Aorta (tissue), 5 donors: ENCODE measurements at places on chromosomes 11 and 22. TPM values are rescaled to one million over a fixed set of nuclear protein-coding genes. Genes with fewer than 3 reads are reported as not detected.

DNA sequence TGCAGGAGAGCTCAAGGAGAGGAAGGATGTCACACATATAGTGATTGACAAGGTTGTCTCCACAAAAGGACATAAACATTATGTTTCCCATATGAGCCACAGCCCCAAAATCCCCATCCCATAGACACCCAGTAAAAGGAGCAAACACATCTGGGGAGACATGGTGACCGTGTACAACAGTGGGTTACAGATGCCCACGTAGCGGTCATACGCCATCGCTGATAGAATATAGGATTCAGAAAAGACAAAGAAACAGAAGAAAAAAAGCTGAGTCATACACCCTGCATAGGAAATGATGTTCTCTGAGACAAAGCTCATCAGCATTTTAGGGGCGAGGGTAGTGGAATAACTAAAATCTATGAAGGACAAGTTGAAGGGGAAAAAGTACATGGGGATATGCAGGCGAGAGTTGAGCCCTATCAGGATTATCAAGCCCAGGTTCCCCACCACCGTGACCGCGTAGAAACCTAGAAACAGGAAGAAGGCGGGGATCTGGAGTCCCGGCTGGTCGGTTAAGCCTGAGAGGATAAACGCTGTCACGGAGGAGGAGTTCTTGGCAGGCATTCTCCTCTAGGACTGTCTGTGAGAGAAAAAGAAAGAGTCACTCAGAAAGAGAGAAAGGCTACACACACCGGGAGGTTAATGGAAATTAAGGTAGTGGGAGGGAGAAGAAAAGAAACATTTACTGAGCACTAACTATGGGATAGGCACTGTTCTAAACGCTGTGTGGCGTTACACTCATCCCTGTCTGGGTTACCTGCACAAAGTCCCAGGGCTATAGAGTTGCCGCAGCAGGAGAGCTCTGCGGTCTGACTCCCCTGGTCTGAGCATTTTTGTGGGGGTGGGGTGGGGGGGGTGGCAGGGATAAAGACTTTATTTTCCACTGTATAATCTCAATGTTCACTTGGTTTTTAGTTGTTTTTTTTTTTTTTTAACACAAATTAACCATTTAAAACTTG, 36.1 kb upstream of the OR8B8 start:
- no peak overlapping the region for H3K4me3 ChIP-seq
- H3K36me3 ChIP-seq = no peaks in the 10 kb centered on the region
- H3K27me3 ChIP-seq = no peaks in the 10 kb centered on the region
- H3K27ac ChIP-seq = no peak overlapping the region
- peak; percentile 40 for DNase-seq

GRCh38 chr11:12007769-12008737, at the start of gene DKK3:
DKK3 (minus strand) TSS chr11:12008626; CDS start chr11:12008582, 44 bp downstream.
- no peaks in the 10 kb centered on the region for H3K36me3 ChIP-seq
- no peaks in the 10 kb centered on the region for H3K27me3 ChIP-seq
- peaks cover 6% of the 10 kb centered on the region for H3K4me1 ChIP-seq
- peak; percentile 79 for DNase-seq
- H3K4me3 ChIP-seq = peak within 1 kb of the TSS; percentile 80
- H3K27ac ChIP-seq = peak within 1 kb of the TSS; percentile 76

DNA sequence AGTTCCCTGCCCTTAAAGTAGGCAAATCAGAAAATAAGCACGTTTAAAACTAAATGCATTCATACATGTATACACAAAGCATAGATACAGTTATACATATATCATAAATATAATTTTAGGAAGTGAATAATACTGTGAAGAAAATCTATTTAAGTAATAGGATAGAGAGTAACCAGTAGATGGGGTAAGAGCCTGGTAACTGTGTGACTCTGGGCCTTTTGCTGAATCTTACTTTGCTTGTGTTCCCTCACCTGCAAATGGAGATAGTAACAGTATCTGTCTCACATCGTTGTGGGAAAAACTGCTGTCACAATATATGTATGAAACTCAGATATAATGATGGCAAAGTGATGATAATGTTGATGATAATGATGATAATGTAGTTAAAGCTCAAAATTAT, 29.9 kb downstream of the MS4A2 start:
- H3K27ac ChIP-seq = no peak overlapping the region
- H3K4me1 ChIP-seq = no peaks in the 10 kb centered on the region
- H3K4me3 ChIP-seq = no peak overlapping the region
- no peaks in the 10 kb centered on the region for H3K27me3 ChIP-seq

DNA sequence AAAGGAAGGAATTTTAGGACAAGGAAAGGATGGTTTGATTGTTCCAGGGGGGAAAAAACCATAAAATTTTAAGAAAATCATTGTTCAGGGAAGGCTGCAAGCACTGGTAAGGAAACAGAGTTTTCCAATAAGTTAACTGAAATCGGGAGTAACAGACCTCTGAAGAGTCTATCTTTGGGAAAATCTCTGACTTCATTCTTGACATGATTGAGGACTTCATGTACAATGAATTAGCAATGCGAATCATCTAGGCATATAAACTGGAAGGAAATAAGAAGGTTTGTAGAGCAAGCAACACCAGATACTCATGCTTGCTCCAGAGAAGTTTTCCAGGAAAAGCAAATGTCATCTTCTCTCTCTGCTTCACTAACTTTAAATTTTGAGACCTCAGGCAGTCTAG, 18.5 kb downstream of the APLP2 start:
- H3K4me3 ChIP-seq = no peak overlapping the region
- H3K36me3 ChIP-seq = no peaks in the 10 kb centered on the region
- no peaks in the 10 kb centered on the region for H3K27me3 ChIP-seq
- H3K4me1 ChIP-seq = peaks cover 2% of the 10 kb centered on the region
- no peak for DNase-seq
- H3K27ac ChIP-seq = no peak overlapping the region

DNA sequence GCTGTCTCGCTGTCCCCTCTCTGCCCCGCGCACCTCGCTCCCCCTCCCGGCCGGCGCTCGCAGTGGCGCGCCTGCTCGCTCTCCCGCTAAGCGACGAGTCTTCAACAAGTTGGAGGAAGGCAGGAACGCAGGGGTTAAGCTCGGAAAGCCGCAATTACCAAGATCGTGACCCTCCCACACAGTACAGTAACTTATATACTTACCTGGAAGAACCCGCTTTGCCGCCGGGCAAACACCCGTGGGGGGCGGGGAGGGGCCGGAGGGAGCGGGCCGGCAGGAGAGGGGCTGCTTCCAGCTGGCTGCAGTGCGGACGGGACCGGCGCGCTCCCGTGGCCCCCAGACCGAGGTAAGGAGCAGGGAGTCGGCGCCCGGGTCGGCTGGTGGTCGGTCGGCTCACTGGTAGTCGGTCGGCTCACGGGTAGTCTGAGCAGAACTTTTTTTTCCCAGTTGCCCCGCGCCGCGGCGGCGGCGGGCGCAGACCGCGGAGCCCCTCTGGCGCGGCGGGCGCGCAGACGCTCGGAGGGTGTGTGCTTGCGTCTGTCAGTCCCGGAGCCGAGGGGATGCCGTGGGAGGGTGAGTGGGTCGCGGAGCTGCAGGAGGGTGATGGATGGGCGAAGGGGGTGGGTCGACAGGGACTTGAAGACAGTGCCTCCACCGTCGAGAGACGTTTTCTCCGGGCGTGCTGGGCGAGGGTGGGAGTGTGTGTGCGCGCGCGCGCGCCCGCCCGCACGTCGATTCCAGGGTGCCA, 101.2 kb upstream of the HSD17B12 start:
- H3K27me3 ChIP-seq = no peaks in the 10 kb centered on the region
- no peak for DNase-seq
- peak overlapping the region; percentile 40 for H3K4me3 ChIP-seq
- H3K4me1 ChIP-seq = no peaks in the 10 kb centered on the region
- H3K27ac ChIP-seq = no peak overlapping the region

DNA sequence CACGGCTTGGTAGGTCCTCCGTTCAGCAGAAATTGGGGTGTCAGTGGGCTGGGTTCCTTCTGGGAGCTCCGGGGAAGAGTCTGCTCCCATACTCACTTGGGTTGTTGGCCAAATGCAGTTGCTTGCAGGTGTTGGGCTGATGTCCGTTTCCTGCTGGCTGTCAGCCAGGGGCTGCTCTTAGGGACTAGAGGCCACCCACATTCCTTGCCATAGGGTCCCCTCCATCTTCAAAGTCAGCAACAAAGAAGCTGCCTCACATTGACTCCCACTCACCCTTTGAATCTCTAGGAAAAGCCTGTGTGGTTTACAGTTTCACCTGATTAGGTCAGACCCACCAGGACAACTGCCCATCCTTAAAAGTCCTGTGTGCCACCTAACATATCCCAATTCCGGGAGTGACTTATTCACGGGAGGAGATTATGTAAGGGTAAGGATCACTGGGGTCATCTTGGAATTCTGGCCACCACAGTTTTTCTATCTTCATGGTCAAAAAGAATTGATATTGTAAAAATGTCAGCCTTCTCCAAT, 43.0 kb downstream of the TPCN2 start:
- H3K36me3 ChIP-seq = no peaks in the 10 kb centered on the region
- H3K4me3 ChIP-seq = no peak overlapping the region
- H3K4me1 ChIP-seq = no peaks in the 10 kb centered on the region
- no peak for DNase-seq

DNA sequence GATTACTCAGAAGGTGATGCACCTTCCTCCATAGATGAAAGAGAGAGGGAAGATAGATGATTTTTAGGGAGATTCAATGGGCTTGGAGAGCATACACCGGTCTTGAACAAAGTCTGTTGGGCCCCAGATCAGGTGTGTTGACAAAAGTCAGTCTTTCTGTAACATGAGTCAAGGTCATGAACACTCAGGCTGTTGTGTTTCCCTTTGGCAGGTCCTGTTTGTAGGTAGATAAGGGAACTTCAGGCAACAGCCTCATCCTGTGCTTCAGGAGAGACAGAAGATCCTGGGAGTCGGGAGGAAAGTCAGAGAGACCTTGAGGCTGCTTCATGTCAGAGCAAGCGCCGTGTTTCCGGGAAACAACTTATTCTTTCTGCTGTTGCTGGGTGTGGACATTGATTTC, 703.1 kb downstream of the BRD1 start:
- no peaks in the 10 kb centered on the region for H3K36me3 ChIP-seq
- no peaks in the 10 kb centered on the region for H3K4me1 ChIP-seq
- no peak overlapping the region for H3K4me3 ChIP-seq

The UBQLNL gene
- 0.88 TPM for total RNA-seq
